Activated T-cell treated with anti-CD3 and anti-CD28 coated beads, Interleukin-2, amount 50 U/mL, for 72 hours (primary cell): ENCODE measurements at places on chromosomes 7 and 10. TPM values are rescaled to one million over a fixed set of nuclear protein-coding genes. Genes with fewer than 3 reads are reported as not detected.

VGF gene
- not detected for total RNA-seq

FOXL3 gene
- not detected for total RNA-seq

ASB10 gene
- not detected for total RNA-seq

TLX1 gene
- total RNA-seq, result not detected

CFAP70 gene
- 0.95 TPM for total RNA-seq

PLCE1 gene
- 0.12 TPM for total RNA-seq

CFAP46 gene
- 0.16 TPM for total RNA-seq

SH2B2 gene
- total RNA-seq, result 5.0 TPM

COL28A1 gene
- total RNA-seq, result 0.29 TPM

ATP5F1C gene
- total RNA-seq, result 287 TPM

DNA sequence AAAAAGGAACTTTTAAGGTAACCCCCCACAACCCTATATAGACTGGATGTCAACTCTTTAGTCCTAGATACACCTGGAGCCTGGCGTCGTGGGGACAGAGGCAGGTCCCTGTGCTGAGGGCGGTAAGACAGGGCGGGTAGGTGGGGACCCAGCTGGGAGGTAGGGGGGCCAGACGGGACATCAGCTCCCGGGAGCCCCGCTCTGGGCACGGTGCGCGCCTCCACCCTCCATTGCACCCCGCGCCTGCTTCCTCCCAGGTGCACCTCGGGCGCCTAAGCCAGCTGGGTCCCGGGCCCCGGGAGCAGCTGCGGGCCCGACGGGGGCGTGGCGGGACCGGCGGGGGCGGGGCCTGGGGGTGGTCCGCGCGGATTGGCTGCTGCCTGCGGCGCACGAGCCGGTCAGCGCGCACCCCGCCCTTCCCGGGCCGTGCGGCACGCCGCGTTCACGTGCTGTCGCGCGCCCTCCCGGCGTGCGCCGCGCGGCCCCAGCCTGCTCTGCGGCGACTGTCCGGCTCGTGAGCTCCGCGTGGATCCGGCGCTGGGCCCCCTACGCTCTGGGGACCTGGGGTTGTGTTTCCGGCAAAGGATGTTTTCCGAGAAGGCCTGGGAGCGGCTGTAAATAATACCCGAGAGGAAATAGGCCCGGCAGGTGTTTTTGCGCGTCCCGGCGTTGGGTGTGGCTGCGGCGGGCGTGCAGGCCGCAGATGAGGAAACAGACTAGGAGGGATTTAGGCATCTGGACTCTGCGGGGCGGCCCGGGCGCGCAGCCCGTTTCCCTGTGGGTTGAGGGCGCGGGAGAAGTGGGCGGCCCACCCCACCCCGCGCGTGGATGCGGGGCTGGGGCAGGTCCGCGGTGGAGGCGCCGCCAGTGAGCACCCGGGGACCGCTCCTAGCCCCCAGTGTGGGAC, 39.1 kb upstream of the PFKFB3 start:
- peaks cover 5% of the 10 kb centered on the region for H3K36me3 ChIP-seq
- peak; percentile 94 for DNase-seq
- peaks cover 61% of the 10 kb centered on the region for H3K4me1 ChIP-seq
- peak overlapping the region; percentile 95 for H3K4me3 ChIP-seq
- peak overlapping the region; percentile 98 for H3K27ac ChIP-seq

GRCh38 chr7:45650404-45651394, 76.5 kb downstream of the ADCY1 start:
- no peak overlapping the region for H3K27ac ChIP-seq
- no peak for DNase-seq
- H3K4me3 ChIP-seq, result no peak overlapping the region
- H3K36me3 ChIP-seq, result no peaks in the 10 kb centered on the region
- no peaks in the 10 kb centered on the region for H3K27me3 ChIP-seq
- H3K4me1 ChIP-seq, result no peaks in the 10 kb centered on the region

- no peak overlapping the region for H3K27ac ChIP-seq
- no peaks in the 10 kb centered on the region for H3K4me1 ChIP-seq
- no peak for DNase-seq
- H3K4me3 ChIP-seq, result no peak overlapping the region
- H3K36me3 ChIP-seq, result no peaks in the 10 kb centered on the region
These were observed 125.2 kb downstream of the GNAT3 start for GRCh38 chr7:80386686-80387085.

- H3K27me3 ChIP-seq, result peaks cover 7% of the 10 kb centered on the region
- H3K4me3 ChIP-seq, result no peak overlapping the region
- no peak for DNase-seq
- H3K36me3 ChIP-seq, result no peaks in the 10 kb centered on the region
- no peak overlapping the region for H3K27ac ChIP-seq
These were observed 107.8 kb downstream of the TBXAS1 start for GRCh38 chr7:139936760-139937310.

DNA sequence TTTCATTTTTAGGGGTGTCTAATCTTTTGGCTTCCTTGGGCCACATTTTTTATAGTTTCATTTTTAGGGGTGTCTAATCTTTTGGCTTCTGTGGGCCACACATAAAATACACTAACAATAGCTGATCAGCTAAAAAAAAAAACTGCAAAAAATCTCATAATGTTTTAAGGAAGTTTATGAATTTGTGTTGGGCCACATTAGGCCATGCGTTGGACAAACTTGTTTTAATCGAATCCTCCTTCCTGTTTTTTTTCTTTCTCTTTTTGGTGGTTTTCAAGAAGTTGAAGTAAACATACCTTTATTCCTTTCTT, 37.4 kb downstream of the ZNRF2 start:
- H3K27ac ChIP-seq, result peak overlapping the region; percentile 98
- peaks cover 11% of the 10 kb centered on the region for H3K36me3 ChIP-seq
- H3K27me3 ChIP-seq, result no peaks in the 10 kb centered on the region
- DNase-seq, result no peak
- peaks cover 65% of the 10 kb centered on the region for H3K4me1 ChIP-seq

DNA sequence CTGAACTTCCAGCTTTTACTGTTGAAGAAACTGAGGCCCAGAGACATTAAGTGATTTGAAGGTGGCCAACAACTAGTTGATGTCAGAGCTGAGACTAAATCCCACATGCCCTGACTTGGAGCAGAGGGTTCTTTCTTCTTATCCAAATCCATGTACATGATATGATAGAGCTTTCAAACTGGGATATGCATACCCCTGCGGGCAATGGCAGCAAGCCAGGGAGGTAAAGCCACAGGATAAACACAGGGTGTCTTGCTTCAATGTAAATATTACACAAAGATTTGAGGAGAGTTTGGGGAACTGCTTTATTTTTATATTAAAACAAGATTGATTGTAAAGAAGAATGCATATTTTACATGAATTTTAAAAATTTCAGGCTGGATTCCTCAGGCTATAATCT, 2.3 kb upstream of the LRRC72 start:
- no peaks in the 10 kb centered on the region for H3K36me3 ChIP-seq
- no peaks in the 10 kb centered on the region for H3K4me1 ChIP-seq
- H3K4me3 ChIP-seq, result no peak overlapping the region
- peaks cover 5% of the 10 kb centered on the region for H3K27me3 ChIP-seq

DNA sequence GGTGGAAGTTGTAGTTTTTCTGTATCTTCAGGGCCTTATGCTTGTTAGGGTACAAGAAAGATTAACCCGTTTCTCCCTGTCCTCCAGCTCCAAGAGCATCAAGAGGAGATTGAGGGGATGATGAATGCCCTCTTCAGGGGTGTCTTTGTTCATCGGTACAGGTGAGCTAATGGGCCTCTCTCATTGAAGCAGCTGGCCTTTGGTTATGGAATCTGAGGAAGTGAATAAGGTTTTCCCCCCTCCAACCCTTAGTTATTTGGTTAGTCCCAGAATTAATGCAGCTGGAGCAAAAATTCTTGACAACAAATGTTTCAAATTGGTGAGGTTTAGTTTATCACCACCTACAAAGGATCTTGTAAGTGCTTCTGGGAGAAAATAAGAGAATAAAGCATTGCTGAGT, 17.5 kb downstream of the STAG3 start:
- H3K27me3 ChIP-seq, result no peaks in the 10 kb centered on the region
- no peak overlapping the region for H3K27ac ChIP-seq
- H3K4me3 ChIP-seq, result no peak overlapping the region
- H3K36me3 ChIP-seq, result no peaks in the 10 kb centered on the region
- no peak for DNase-seq

- no peak overlapping the region for H3K4me3 ChIP-seq
- H3K4me1 ChIP-seq, result no peaks in the 10 kb centered on the region
- DNase-seq, result no peak
- no peak overlapping the region for H3K27ac ChIP-seq
These were observed 282.1 kb downstream of the CXCL12 start for GRCh38 chr10:44102726-44103255.

GRCh38 chr10:98186681-98187080, 52.2 kb downstream of the R3HCC1L start:
- no peak overlapping the region for H3K27ac ChIP-seq
- H3K4me3 ChIP-seq, result no peak overlapping the region
- no peak for DNase-seq
- H3K36me3 ChIP-seq, result peaks cover 26% of the 10 kb centered on the region
- H3K4me1 ChIP-seq, result peaks cover 6% of the 10 kb centered on the region
- H3K27me3 ChIP-seq, result no peaks in the 10 kb centered on the region

DNA sequence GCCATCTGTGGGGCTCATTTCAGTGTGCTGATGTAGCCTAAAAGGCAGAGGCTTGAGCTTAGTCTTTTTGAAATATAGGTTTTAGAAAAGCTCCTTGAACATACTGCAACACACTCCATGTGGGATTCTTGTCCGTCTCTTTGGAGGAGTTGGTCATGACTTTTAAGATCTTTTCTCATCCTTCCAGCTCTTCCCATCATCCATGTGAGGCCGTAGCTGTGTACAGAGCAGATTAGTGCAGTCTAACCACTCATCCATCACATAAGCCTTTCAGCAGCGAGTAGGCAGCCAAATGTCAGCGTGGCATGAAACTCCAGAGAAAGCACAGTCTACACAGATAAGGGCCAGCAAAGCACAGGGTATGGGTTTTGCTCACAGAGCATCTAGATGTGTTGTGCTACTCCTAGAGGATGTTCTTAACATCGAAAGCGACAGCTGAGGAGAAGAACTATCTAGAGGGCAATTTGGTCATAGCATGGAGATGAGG, 28.1 kb upstream of the NPVF start:
- H3K36me3 ChIP-seq, result no peaks in the 10 kb centered on the region
- H3K4me1 ChIP-seq, result peaks cover 21% of the 10 kb centered on the region

DNA sequence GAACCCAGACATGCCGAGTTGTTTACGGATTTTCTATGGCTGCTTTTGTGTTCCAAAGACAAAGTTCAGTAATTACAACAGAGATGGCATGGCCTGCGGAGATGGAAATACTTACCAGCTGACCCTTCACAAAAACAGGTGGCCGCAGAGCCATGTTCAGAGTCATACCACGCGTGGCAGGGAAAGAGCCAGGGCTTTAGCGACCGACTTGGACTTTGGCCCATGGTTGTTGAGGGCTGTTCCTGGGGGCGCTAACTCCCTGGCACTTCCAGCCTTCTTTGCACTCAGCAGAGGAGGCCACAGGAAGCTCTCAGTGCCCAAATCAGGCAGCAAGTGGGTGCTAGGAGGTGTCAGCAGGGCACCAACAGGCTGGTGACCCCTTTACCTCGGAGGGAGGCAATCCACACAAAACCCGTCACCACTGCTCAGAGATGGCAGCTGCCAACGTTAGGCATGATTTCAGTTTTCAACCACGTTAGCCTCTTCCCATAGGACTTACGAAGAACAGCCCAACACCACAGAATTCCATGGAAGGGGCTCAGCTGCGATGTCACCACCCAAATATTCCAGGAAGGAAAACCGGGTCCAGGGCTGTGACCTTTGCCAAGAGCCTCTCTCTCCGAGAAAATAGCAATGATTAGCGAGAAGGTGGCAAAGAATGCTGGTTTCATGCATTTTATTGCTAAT, 21.4 kb upstream of the CNPY1 start:
- H3K27me3 ChIP-seq, result peaks cover 15% of the 10 kb centered on the region
- H3K4me3 ChIP-seq, result no peak overlapping the region
- H3K36me3 ChIP-seq, result no peaks in the 10 kb centered on the region

- H3K27ac ChIP-seq, result no peak overlapping the region
- H3K36me3 ChIP-seq, result no peaks in the 10 kb centered on the region
- no peaks in the 10 kb centered on the region for H3K4me1 ChIP-seq
- no peak overlapping the region for H3K4me3 ChIP-seq
- no peak for DNase-seq
- H3K27me3 ChIP-seq, result no peaks in the 10 kb centered on the region
These were observed 189.7 kb downstream of the THSD7A start for GRCh38 chr7:11642276-11642675.

- no peak within 1 kb of the TSS for H3K27ac ChIP-seq
- H3K36me3 ChIP-seq, result no peaks in the 10 kb centered on the region
- peaks cover 18% of the 10 kb centered on the region for H3K27me3 ChIP-seq
- H3K4me3 ChIP-seq, result peak within 1 kb of the TSS; percentile 75
These were observed at the start of gene BAIAP2L1 for GRCh38 chr7:98400542-98401340. TSS of gene BAIAP2L1 (minus strand) at chr7:98401090. CDS start at chr7:98400852, 238 bp downstream.

DNA sequence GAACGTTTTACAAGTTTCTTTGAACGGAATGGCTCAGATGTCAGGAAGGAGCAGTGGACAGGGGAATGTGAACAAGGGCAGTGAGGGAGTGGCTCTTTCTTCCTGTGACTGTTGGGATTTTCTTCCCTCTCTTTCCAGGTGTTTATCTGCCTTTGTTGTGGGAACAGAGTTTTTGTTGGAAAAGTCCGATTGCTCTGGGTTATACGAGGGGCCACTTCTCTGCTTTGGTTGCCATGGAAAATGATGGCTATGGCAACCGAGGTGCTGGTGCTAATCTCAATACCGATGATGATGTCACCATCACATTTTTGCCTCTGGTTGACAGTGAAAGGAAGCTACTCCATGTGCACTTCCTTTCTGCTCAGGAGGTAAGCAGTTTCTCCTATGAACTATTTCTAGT, 41.4 kb downstream of the ZRANB1 start:
- peaks cover 20% of the 10 kb centered on the region for H3K36me3 ChIP-seq
- DNase-seq, result no peak
- H3K27ac ChIP-seq, result peak overlapping the region; percentile 55
- no peak overlapping the region for H3K4me3 ChIP-seq
